ENCODE measurements at places on chromosomes 1 and 21.

DNA sequence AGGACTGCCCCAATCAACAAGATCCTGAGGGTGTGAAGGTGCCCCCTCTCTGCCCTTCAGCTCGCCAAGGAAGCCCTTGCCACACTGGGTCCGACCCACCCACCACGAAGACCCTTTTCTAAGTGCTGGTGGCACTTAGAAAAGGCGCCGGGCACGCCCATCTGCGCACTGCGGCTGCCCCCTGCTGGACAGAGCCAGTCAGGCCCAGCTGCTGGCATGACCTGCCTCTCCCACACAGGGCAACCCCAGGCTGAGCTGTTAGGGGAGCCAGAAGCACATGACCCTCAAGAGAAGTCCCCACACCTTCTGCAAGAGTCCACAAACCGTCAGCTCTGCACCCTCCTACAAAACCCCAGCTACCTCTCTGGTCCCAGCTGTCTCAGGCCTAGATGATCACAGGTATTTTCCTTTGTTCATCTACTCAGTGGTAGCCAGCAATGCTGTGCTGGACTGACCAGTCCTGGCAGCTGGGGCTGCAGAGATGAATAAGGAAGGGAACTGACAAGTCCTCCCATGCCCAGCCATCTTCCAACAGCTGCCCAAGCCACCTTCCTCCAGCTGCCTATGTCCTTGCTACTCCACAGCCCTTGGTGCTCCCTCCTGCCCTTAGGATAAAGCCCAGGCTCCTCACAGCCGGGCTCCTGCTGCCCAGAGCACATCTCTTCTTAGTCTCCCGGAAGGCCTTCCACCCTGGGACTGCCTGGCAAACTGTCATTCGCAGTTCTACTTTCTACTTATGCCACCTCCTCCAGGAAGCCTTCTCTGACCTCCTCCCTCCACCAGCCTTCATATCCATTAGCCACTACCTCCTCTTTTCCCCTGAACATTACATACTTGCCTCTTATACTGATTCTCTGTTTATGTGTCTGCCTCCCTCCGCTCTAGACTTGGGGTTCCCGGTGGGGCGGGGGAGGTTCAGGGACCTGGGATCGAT, 39.8 kb upstream of the ZC3H12A start:
- peak; percentile 58 for DNase-seq

GRCh38 chr21:34743831-34744230, 75.0 kb downstream of the CLIC6 start:
- DNase-seq = no peak

- no peak for DNase-seq
Measured at GRCh38 chr1:153262462-153263157, 3.1 kb downstream of the LORICRIN start.

- no peak for DNase-seq
Measured at GRCh38 chr1:6440198-6441126, 15.9 kb downstream of the ESPN start.

GRCh38 chr1:68188644-68189340, 43.5 kb downstream of the WLS start:
- DNase-seq = no peak

GRCh38 chr1:218803351-218803997, 370.2 kb upstream of the LYPLAL1 start:
- no peak for DNase-seq

GRCh38 chr1:216983823-216984222, 260.6 kb upstream of the ESRRG start:
- DNase-seq = no peak

DNA sequence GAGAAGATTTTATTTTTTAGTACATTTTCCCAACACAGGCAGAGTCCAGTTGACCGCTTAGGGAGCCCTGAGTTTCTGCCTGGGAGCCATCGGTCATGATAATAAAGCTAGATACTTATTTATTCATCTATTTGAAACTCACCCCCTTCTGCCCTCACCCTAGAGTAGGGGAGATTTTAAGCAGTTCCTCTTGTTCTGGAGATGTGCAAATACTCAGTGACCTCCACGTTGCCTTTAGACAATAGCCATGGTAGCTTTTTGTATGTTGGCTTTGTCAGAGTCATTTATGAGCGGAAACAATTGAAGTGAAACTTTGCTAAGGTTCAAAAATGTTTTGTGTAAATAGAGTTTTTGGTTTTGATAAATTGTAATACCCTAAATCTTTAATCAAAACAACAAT, 45.7 kb upstream of the PLPPR4 start:
- no peak for DNase-seq

- DNase-seq = no peak
Measured at GRCh38 chr21:21955204-21955603, 957.0 kb downstream of the NCAM2 start.

DNA sequence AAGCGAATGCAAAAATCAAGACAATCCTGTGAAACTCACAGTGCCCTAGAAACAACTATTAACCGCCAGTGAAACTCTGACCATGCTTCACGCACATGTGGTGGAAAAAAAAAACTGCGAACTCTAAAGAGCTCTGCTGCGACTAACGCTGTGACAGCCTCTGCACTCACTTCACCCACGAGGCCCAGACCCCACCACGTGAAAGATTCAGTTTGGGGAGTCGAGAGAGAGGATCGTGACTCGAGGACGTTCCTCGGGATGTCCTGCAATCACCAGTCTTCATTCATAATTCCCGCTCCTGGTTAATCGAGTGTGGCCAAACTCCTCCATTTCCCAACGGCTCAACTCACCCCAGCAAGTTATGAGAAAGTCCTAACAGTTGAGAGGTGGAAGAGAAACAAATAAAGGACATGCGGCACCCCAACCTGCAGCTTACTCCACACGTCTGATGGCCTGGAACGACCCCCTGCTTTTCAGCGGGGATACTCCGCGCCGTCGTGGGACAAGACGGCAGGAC, 1.1 kb downstream of the SERBP1 start:
- DNase-seq = peak; percentile 20

- DNase-seq = no peak
Measured at GRCh38 chr1:91031081-91031480, 9.2 kb upstream of the ZNF644 start.

- peak; percentile 49 for DNase-seq
Measured at GRCh38 chr1:220878191-220879075, 810 bp upstream of the HLX start.

DNA sequence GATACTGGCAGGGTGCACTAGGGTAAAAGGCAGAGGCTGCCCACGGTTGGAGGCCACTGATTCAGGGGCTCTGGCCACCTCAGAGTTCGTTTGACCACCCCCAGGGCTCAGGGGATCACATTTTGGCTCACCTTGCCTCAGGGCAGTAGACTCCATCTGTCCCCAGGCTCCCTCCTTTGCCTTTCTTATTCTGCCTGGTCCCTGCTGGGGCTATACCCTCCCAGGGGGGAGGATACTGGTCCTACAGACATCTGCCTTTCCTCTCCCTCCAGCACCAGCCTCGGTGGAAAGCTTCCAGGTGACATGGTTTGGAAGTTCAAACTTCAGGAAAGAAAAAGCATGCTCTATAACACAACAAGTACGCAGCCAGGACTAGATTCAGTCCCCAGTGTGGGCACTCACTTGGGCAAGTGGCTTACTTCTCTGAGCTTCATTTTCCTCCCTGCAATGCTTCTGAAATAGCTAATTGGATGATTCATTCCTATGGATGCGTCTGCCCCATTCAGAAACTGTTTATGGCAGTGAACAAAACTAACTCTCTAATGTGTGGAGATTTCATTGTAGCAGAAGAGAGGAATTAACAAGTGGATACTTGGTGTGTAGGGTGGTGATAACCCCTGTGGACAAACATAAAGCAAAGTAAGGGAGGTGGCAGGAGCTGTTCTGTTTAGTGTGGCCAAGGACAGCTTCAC, 154.8 kb downstream of the TRABD2B start:
- no peak for DNase-seq

- no peak for DNase-seq
Measured at GRCh38 chr1:107785496-107786202, 179.3 kb downstream of the VAV3 start.

DNA sequence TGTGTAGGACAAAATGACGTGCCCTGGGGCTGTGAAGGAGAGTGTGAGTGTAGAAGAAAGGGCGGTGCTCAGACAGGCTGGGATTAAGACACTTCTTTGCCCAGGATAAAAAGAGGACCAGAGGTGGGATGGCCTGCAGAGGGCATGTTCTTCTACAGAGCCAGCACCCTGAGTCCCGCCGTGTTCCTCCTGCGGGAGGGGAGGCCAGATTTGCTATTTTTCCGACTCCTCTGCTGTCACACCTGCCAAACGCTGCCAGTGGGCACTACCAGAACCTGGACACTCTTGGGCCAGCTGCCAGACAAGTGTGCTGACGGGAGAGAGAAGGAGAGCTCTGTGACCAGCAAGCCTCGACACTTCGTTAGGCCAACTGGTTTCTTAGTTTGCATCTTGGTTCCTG, 206.4 kb downstream of the PLD5 start:
- DNase-seq = no peak

DNA sequence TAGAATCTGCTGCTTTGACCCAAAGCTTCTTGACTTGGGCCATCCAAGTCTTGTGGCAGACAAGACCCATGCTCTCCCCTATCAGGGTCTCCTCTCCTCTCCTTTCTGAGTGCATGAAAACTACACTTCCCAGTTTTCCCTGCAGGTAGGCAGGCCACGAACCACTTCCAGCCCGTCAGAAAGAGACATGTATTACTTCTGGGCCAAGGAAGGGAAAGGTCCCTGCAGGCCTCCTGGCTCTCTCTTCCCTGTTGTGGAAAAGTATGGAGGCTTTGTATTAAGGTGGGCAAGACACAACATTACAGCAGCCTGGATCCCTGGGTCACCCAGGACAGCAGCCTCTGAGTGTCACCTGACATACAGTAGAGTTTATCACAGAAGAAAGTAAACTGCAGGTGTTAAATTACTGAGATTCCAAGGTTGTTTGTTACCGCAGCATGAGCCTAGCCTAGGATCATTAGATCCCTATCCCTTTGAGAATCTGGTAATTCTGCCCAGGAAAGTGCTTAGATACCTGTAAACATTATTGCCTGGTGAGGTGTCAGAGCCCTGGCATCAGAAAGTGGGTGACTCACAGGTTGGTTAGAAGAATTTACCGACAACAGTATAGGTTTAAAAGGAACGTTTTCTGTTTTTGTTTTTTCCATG, 717.3 kb downstream of the MATN1 start:
- DNase-seq = no peak

GRCh38 chr1:246639732-246640131, 73.5 kb downstream of the CNST start:
- no peak for DNase-seq

- no peak for DNase-seq
Measured at GRCh38 chr1:180428782-180429695, 73.3 kb downstream of the ACBD6 start.

DNA sequence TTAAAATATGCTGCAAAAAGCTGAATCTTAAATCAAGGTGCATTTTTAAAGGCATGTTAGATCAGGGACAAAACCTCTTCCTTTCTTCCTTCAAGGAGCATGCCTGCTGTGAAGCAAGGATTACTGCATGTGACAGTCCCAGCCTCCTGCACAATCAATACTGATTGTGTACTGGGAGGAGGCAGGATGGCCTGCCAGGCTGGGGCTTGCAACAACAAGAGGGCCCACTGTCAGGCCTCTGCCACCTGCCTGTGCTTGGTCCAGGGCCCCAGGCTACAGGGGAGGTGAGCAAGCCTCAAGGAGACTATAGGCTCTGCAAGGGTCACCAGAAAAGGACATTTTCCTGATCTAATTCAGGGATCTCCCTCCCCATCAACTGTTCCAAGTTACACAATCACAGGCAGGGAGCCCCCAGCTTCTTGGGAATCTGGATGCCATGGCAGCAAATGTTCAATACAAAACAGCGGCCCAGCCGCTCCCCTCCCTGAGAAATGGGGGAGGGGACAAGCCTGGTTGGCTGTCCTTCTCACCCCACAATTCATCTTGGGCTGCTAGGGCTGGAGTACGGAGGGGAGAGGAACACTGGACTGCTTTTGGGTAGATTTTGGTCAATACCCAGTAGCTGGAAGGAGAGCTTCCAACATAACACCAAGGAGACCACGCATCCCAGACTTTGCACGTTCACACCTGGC, 76.7 kb downstream of the SSBP3 start:
- no peak for DNase-seq

GRCh38 chr1:79293611-79294010, 287.1 kb upstream of the ADGRL4 start:
- no peak for DNase-seq

- no peak for DNase-seq
Measured at GRCh38 chr1:210741564-210741963, 392.4 kb downstream of the KCNH1 start.

DNA sequence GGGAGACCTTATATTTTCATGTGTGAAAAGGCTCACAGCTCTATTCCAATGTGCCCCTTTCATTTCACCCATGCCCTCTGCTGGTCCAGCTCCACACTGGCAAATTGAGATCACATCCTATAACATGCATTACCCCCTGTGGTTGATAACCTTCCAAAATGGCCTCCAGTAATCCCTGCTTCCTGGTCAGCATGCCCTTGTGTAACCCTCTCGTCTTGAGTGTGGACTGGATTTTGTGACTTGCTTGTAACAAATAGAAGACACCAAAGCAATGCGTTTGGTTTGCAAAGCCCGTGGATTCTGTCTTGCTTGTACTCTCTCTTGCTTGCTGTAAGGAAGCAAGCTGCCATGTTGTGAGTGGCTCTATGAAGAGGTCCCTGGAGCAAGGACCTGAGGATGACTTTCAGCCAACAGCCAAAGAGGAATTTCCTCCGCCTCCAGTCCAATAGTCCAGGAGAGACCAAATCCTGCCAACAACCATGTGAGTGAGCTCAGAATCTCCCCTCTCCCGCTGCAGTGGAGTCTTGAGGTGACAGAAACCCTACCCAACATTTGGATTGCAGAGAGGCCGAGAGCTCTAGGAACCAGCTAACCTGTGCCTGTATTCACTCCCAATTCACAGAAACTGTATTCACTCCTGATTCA, 17.4 kb downstream of the KCNA10 start:
- no peak for DNase-seq

GRCh38 chr1:67580691-67581403, 104.2 kb upstream of the GADD45A start:
- no peak for DNase-seq

GRCh38 chr1:216894494-216894893, 171.3 kb upstream of the ESRRG start:
- no peak for DNase-seq

DNA sequence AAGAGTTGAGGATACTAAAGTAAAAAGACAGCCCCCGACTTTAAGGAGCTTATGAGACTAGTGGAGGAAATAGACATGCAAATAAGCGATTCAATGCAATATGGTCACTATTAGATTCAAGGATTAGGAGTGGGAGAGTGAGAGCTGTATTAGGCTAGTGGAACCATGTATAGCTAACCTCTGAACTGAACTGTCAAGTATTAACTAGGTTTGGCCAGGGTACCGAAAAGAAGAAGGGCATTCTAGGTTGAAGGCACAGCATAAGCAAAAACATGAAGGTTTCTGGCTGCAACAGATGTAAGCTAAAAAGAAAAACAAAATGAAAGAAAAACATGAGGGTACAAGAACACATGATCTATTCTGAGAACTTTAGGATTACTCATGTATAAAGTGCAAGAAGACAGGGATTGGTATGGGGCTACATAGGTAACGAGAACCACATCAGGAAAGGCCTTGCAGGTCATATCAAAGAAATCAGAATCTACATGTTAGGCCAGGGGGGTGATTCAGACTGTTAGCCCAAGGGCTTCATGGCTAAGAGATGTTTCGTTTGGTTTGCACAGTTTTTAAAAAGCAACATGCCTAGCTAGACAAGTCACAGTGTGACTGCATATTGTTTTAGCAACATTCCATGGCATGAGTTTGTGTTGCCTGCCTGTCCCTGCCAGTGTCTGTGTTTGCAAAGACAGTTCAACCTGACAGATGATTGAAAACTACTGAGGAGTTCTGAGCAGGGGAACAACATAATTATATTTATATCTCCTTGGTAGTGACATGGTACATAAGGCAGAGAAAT, 54.4 kb upstream of the HAO2 start:
- no peak for DNase-seq

- no peak for DNase-seq
Measured at GRCh38 chr1:196059210-196059609, 549.0 kb downstream of the KCNT2 start.
